ENCODE measurements at places on chromosomes 7 and 10. TPM values are rescaled to one million over a fixed set of nuclear protein-coding genes. Genes with fewer than 3 reads are reported as not detected.

The FKBP9 gene
- 285 TPM for total RNA-seq

DNA sequence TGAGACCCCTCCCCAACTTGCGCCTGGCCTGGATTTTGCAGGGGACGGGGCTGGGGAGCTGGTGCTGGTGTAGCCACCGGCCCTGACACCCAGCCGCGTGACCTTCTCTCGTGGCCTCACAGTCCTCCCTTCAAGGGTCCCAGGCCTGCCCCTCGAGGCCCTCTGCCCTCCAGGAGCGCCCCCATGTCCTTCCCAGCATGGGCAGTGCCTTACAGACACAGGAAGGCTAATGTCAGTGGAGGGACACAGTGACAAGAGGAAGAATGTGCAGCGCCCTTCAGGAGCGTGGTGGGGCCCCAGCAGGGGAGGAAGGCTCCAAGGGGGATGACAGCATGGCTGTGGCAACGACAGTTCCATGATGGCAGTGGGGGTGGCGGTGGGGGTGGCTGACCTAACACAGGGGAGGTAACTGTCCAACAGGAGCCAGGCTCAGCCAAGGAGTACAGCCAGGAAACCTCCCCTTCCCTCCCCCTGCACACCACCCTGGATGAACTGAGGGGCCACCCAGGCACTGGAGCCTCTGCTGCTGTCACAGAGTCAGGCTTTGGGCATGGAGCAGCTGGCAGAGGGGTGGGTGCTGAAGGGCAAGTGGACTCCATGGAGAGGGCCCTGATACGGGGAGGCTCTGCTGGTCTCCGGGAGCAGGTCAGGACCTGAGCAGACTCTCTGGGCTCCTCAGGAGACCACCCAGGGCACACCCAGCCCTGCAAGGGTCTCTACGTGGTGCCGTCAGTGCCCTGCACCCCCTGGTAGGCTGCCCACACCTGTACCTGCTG lies 76.0 kb upstream of the RET start:
- DNase-seq: no peak
- H3K4me1 ChIP-seq: no peaks in the 10 kb centered on the region
- no peak overlapping the region for H3K27ac ChIP-seq
- no peaks in the 10 kb centered on the region for H3K36me3 ChIP-seq
- no peak overlapping the region for H3K4me3 ChIP-seq

- peaks cover 13% of the 10 kb centered on the region for H3K36me3 ChIP-seq
- H3K27me3 ChIP-seq: no peaks in the 10 kb centered on the region
- peak overlapping the region; percentile 99 for H3K27ac ChIP-seq
- no peak for DNase-seq
- H3K4me3 ChIP-seq: peak overlapping the region; percentile 81
- peaks cover 25% of the 10 kb centered on the region for H3K4me1 ChIP-seq
These were observed 5.7 kb upstream of the TNRC18 start for GRCh38 chr7:5429253-5429856.

DNA sequence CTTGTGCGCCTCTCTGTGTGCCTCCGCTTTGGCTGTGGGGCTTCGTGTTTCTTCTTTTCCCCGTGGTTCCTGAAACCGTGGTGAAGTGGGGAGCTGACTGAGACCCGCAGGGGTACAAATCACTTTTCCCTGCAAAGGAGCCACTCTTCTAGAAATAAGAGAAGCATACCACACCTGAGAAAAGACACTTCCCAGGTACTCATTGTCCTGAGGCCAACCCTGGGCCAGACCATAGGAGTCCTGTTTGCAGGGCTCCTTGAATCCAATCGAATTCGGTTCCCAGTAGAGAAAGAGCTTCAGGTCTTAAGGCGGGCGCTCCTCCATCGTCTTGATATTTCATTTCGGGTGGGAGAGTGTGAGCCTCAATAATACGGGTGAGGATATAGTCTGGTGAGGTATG lies 32.4 kb upstream of the ZNF273 start:
- no peaks in the 10 kb centered on the region for H3K36me3 ChIP-seq
- no peaks in the 10 kb centered on the region for H3K4me1 ChIP-seq
- DNase-seq: no peak

Measured in tibial nerve (tissue), 4 donors.